ENCODE measurements at places on chromosomes 11 and 22. TPM values are rescaled to one million over a fixed set of nuclear protein-coding genes. Genes with fewer than 3 reads are reported as not detected.

SSTR3 gene
- 0.23 TPM for total RNA-seq

OTOG gene
- not detected for total RNA-seq

SAA1 gene
- not detected for total RNA-seq

- no peak overlapping the region for H3K27ac ChIP-seq
- H3K4me1 ChIP-seq = peaks cover 15% of the 10 kb centered on the region
- no peaks in the 10 kb centered on the region for H3K36me3 ChIP-seq
- H3K27me3 ChIP-seq = peaks cover 15% of the 10 kb centered on the region
- DNase-seq = no peak
These were observed 257.1 kb upstream of the CADM1 start for GRCh38 chr11:115761348-115761747.

GRCh38 chr11:128985880-128986279 is 43.2 kb upstream of the TP53AIP1 start:
- no peaks in the 10 kb centered on the region for H3K4me1 ChIP-seq
- no peak overlapping the region for H3K27ac ChIP-seq
- H3K4me3 ChIP-seq = no peak overlapping the region
- no peaks in the 10 kb centered on the region for H3K27me3 ChIP-seq
- no peaks in the 10 kb centered on the region for H3K36me3 ChIP-seq

GRCh38 chr22:47657224-47657623 is 894.8 kb downstream of the TBC1D22A start:
- no peaks in the 10 kb centered on the region for H3K27me3 ChIP-seq
- no peak overlapping the region for H3K4me3 ChIP-seq
- DNase-seq = no peak
- H3K4me1 ChIP-seq = no peaks in the 10 kb centered on the region
- H3K27ac ChIP-seq = no peak overlapping the region

GRCh38 chr11:46658259-46658658 is 40.9 kb downstream of the ATG13 start:
- no peaks in the 10 kb centered on the region for H3K4me1 ChIP-seq
- H3K4me3 ChIP-seq = no peak overlapping the region
- peaks cover 72% of the 10 kb centered on the region for H3K36me3 ChIP-seq
- H3K27ac ChIP-seq = no peak overlapping the region

DNA sequence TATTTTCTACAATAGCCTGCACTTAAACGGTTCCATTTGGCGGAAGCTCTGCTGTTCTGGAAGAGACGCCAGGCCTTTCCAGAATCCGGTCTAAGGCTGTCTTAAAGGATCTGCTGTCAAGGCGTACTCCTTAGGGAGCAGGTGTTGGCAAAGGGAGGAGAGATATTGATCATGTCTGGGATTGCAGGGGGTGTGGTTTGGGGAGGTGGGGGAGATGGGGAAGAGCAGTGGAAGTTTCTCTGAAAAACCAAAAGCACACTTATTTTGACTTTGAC is 22.5 kb upstream of the WNT11 start:
- peaks cover 33% of the 10 kb centered on the region for H3K4me1 ChIP-seq
- H3K36me3 ChIP-seq = no peaks in the 10 kb centered on the region
- no peak for DNase-seq
- H3K4me3 ChIP-seq = no peak overlapping the region
- no peak overlapping the region for H3K27ac ChIP-seq

DNA sequence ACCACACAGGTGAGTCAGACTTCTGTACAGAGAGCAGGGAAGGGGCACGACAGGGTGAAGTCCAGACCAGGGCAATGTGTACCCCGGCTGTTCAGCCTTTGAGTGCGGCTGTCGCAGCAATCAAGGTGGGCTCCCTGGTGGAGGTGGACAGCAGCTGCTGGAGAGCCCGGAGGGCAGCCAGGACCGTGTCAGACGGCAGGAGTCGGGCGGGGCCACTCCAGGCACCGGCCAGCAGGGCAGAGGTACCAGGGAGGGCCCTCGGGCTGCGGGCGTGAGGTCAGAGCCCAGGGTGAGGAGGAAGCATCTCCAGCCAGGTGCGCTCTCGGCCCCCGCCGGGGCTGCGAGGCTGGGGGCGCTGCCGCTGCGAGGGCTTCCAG is 802 bp upstream of the PIM3 start:
- H3K27ac ChIP-seq = peak overlapping the region; percentile 67
- DNase-seq = peak; percentile 58
- H3K36me3 ChIP-seq = peaks cover 18% of the 10 kb centered on the region
- H3K4me1 ChIP-seq = peaks cover 35% of the 10 kb centered on the region
- no peaks in the 10 kb centered on the region for H3K27me3 ChIP-seq

DNA sequence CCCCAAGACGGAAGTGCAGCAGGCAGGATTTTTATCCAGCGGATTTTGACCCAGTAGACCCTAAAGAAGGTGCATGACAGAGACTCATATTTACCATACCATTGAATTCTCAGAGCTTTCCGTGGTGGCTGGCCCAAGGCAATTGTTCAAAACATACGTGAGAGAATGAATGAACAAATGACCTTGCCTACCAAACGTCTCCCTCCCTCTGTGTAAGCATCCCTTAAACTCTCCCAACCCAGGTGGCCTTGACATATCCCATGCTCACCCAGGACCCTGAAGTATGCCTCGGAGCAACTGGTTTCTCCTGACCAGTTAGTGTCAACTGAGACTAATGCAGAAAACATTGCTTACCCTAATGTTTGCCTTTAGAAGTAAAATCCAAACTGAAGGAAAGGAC is 154.9 kb downstream of the TEAD1 start:
- no peak for DNase-seq
- H3K27me3 ChIP-seq = peaks cover 18% of the 10 kb centered on the region
- H3K36me3 ChIP-seq = no peaks in the 10 kb centered on the region
- H3K4me1 ChIP-seq = no peaks in the 10 kb centered on the region

GRCh38 chr22:35477911-35478582 is 62.6 kb upstream of the RASD2 start:
- no peaks in the 10 kb centered on the region for H3K36me3 ChIP-seq
- H3K27ac ChIP-seq = no peak overlapping the region
- H3K27me3 ChIP-seq = no peaks in the 10 kb centered on the region
- H3K4me1 ChIP-seq = no peaks in the 10 kb centered on the region

DNA sequence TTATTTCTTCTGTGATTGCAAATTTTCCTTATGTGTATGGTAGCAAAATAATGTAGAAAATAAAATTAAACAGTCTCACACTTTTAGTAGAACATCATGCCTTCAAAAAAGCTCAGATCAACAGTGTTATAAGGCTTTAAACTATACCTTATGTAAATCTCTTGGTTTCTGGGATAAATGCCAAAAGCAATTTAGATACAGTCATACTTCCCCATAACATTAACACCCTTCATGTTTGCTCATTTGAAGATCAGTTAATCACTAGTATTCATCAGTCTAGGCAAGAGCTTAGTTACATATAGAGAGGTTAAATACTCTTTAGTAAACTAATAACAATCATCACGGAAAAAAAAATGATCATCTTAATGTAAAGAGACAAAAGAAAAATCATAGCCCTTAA is 421.8 kb upstream of the ANO3 start:
- no peaks in the 10 kb centered on the region for H3K27me3 ChIP-seq
- H3K4me1 ChIP-seq = no peaks in the 10 kb centered on the region
- no peak overlapping the region for H3K27ac ChIP-seq

DNA sequence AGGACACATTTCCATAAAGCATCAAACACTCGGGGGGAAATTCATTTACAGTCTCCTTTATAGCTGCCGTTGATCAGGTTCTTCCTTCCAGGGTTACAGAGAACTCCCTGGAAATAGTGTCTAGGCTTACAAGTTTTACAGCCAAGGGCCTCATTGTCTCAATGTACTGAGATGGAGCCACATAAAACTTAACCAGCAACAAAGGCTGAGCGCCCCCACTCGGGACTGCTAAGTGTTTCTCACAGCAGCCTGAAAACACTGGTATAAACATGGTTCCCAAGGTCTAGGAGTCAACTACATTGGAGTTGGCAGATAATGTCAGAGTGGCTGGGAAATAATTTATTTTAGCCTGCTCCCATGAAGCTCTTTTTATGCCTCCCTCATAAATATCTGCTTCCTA is 686.2 kb downstream of the OPCML start:
- DNase-seq = no peak
- H3K27me3 ChIP-seq = no peaks in the 10 kb centered on the region
- no peak overlapping the region for H3K4me3 ChIP-seq

- peak; percentile 97 for DNase-seq
- peak overlapping the region; percentile 38 for H3K4me3 ChIP-seq
- H3K4me1 ChIP-seq = peaks cover 43% of the 10 kb centered on the region
- H3K36me3 ChIP-seq = no peaks in the 10 kb centered on the region
These were observed 929 bp upstream of the RHOG start for GRCh38 chr11:3841426-3842350.

DNA sequence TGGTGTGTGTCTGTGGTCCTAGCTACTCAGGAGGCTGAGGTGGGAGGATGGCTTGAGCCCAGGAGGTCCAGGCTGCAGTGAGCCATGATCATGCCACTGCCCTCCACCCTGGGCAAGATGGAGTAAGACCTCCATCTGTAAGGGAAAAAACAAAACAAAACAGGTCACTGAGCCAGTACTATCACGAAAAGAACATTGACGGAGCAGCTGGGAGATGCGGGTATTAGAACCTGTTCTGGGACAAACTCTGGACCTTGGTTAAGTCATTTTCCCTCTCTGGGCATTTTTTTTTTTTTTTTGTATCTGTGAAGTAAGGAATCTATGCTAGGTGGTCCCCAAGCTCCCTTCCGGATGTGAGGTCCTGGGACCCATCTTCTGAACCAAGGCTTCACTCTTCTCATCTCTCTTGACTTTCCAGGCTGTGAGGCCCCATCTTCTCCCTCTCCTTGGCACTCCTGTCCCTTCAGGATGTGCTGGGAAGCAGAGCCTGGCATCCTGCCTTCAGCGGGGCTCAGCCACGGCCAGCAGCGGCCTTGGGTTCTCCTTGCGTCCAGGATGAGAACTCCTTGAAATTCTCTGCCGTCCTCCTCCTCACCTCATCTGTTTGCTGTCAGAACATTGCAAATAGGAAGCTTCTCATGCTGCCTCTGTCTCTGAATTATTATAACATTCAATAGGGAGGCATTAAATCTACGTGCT is 130.8 kb downstream of the GRIK4 start:
- no peaks in the 10 kb centered on the region for H3K27me3 ChIP-seq
- no peaks in the 10 kb centered on the region for H3K36me3 ChIP-seq
- DNase-seq = no peak
- H3K4me1 ChIP-seq = no peaks in the 10 kb centered on the region

- no peak overlapping the region for H3K27ac ChIP-seq
- no peak for DNase-seq
- no peaks in the 10 kb centered on the region for H3K36me3 ChIP-seq
These were observed 192.3 kb upstream of the CADM1 start for GRCh38 chr11:115696563-115696962.
